Kidney glomerular epithelial cell (primary cell): ENCODE measurements at places on chromosomes 5 and 9.
A peak's percentile ranks its signal among the peaks of the same experiment; 100 is the strongest.

GRCh38 chr5:136492587-136492986 lies 127.2 kb upstream of the TRPC7 start:
- DNase-seq, result no peak

DNA sequence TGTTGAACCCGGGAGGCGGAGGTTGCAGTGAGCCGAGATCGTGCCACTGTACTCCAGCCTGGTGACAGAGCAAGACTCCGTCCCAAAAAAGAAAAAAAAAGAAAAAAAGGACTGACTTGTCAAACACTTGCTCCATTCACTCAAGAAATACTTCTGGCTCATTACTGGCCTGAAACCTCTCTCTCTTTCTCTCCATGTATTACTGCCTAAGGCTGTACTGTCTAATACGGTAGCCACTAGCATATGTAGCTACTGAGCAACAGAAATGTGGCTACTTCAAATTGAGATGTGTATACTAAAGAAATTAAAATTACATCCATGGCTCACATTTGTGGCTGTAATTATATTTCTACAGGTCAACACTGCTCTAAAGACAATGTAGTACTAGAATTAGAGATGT lies 39.2 kb downstream of the GLIS3 start:
- no peak for DNase-seq

- DNase-seq, result no peak
These were observed 752.9 kb upstream of the SEMA6A start for GRCh38 chr5:117327511-117327910.

DNA sequence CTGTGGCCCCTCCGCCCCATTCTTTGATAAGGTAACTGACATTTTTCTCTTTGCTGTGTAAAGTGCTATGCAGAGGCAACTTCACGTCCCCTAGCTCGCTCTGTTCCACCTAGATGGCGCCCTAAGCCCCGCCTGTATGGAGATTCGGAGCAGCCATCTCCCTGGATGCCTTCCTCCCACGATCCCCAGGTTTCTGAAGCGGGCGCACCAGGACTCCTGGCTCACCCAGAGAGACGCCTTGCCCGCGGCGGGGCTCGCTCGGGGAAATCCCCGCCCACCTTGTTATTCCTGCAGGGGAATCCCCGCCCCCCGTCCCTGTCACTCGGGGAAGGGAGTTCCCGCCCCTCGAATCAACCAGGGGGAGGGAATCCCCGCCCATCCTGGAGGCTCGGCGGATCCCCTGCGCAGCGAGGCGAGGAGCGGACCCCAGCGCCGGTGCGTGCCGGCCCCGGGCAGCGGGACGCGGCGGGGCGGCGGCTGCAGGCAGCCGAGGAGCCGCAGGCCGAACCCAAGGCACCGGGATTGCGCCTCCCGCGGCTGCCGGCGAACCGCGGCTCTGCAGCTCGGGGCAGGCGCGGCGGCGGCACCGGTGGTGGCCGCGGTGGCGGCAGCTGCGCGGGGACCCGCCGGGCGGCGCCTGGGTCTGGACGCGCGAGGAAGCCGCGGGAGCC lies at the start of gene PDZD2:
TSS of gene PDZD2 (plus strand) at position 384 of the 671 bp plus-strand sequence.
- DNase-seq, result peak; percentile 56

- no peak for DNase-seq
These were observed 150.2 kb downstream of the KIAA0825 start for GRCh38 chr5:94467954-94468930.

DNA sequence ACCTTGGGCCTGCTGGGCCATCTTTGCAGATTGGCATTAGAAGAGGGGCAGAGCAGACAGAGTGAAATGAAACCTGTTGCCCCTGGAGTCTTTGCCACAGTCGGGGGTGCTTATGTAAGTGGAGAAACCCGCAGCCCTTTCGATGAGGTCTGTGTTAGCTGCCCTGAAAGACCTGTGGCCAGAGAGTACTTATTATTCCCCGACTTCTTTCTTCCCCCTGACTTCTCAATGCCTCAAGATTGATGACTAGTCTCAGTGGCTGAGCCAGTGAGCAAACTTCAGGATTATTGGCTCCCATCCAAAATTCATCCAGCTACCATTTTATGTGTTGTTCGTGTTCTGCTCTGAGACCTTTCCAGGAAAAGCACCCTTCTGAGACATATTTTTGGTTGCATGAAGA lies 7.6 kb downstream of the NTRK2 start:
- no peak for DNase-seq

GRCh38 chr9:36053971-36054370 lies 17.3 kb downstream of the RECK start:
- peak; percentile 31 for DNase-seq

GRCh38 chr5:4984461-4984860 lies 155.7 kb upstream of the ADAMTS16 start:
- DNase-seq, result no peak

- DNase-seq, result no peak
These were observed 94.7 kb upstream of the IFNK start for GRCh38 chr9:27429436-27429835.

- no peak for DNase-seq
These were observed 30.7 kb upstream of the GRPEL2 start for GRCh38 chr5:149314571-149315111.

DNA sequence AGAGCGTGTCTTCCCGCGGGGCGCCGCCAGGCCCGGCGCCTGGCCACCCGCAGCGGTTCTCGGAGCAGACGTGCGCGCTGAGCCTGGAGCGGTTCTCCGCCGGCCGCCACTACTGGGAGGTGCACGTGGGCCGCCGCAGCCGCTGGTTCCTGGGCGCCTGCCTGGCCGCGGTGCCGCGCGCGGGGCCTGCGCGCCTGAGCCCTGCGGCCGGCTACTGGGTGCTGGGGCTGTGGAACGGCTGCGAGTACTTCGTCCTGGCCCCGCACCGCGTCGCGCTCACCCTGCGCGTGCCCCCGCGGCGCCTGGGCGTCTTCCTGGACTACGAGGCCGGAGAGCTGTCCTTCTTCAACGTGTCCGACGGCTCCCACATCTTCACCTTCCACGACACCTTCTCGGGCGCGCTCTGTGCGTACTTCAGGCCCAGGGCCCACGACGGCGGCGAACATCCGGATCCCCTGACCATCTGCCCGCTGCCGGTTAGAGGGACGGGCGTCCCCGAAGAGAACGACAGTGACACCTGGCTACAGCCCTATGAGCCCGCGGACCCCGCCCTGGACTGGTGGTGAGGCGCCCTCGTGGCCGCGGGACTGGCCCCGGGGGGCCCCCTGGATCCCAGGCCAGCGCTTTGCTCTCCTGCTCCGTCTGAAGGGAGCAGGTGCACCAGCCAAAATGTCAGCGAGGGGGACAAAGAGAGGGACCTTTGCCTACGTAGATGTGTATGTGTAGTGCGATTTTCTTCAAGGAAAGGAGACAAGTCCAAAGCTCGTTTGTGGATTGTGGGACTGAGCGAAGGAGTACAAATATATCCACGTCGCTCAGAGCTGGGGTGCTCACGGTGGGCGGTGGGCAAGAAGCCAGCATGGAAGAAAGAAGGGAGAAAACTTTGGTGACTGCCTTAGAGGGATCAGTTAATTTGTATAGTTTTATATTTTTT lies 19.5 kb downstream of the BTNL9 start:
- DNase-seq, result no peak

GRCh38 chr5:17228821-17229291 lies 11.4 kb downstream of the BASP1 start:
- no peak for DNase-seq

GRCh38 chr9:5825895-5826622 lies 6.9 kb downstream of the ERMP1 start:
- DNase-seq, result no peak

DNA sequence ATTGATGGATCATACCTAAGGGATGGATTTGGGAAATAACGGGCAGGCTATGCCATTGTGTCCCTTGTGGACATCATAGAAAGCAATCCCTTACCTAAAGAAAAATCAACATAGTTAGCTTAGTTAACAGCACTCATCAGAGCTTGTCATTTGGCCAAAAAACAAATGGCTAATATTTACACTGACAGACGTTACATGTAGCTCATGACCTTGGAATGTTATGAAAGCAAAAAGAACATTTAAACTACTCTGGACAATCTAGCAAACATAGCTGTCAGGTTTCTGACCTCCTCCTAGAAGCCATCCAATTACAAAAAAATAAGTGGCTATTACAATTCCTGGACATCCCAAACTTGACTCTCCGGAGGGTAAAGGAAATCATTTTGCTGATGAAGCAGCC lies 23.8 kb downstream of the TMEM232 start:
- no peak for DNase-seq

GRCh38 chr5:91091471-91092234 lies 291.5 kb downstream of the ARRDC3 start:
- no peak for DNase-seq

DNA sequence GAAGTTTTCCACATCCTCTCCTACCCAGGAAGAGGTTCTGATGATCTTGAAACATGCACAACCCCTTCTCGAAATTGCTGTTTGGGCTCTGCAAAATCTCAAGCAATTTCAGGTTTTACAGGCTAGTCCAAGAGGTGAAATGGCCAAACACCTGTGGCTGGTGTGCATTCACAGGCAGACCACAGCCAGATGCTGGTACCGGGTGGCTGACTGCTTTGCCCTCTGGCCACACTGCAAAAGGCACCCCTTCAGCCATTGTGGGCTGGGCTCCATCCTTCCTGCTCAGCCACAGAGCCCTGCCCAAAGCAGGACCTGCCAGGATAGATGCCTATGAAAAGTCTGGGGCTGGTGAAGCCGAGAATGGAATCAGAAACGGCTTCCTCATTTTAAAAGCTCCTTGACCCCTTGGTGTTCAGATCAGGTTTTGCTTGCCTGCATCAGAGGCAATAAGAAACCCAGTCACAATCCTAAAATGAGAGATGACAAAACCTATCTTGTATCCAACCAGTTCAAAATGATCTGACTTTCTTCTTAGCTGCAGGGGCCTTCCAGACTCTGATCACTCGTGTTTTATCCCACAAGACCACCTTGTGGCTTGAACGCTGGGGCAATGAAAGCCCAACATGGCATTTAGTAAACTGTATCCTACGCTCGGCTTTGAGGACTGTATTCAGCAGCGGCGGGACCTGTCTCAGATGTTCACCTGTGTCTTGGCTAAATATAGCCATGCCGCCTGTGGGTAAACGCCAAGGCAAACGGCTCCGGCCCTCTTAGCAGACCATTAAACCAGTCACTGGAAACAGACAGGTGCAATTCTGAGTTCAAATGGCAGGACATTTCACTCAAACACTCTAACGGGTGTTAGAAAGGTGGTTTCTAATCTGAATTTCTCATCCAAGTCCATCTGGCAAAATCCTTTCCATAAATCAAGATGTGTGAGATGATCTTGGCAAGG lies 49.6 kb downstream of the EPB41L4B start:
- no peak for DNase-seq

DNA sequence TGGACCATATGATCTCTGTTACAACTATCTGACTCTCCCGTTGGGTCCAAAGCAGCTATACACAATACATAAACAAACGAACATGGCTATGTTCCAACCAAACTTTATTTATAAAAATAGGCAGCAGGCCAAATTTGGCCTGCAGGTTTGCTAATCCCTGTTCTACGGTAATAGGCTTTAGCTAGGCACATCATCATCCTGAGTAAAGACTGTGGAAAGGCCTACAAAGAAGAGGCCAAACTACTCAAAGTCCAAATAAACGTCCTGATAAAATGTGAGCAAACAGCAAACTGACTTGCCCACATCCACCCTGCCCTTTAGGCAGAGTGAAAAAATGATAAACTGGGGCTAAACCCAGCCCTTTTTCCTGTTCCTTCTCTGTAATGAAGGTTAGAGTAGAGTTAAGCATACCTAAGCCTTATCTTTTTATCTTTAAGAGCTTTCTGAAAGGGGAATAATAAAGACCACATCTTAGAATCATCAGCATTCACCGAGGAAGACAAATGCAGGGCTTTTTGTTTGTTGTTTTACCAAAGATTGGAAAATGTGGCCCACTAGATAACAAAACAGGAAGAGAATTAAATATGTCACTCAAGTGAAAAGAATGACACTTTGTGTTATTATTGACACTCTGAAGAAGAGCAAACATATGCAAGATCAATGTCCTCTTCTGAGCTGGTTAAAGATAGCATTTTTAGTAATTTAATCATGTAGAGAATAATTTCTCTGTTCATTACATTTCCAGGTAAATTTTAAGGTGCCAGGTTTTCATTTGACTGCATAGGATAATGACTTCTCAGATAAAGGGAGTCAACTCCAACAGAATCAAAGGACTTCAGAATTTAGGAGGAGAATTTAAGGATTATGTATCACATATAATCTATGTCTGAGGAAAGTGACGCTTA lies 160.0 kb upstream of the GNA14 start:
- DNase-seq, result no peak

DNA sequence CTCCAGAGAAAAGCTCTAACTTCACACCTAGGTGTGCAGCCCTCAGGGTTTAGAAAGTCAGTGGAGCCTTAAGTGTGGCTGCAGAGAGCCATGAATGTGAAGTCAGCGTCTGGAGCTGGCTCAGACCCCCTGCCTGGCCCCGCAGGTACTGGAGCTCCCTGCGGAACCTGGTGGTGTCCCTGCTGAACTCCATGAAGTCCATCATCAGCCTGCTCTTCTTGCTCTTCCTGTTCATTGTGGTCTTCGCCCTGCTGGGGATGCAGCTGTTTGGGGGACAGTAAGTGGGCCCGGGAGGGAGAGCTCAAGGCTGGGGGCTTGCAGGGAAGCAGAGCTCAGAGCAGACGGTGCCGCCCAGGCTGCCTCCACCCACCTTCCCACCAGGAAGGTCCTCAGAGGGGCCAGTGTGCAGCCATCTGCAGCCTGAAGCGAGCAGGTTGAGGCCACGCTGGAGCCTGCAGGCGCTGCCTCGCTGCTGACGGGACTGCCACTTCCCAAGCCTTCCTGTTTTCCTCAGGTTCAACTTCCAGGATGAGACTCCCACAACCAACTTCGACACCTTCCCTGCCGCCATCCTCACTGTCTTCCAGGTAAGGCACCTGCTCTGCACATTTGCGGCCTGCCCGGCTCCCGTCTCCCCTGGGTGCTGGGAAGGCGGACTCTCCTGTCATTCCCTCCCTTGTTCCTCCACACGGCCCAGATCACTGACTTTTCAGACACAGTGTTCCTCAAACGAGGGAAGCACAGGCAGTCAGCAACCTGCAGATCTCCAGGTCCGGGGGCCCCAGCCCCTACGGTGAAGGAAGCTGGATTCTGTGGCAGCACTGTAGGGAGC lies 108.9 kb downstream of the CACNA1B start:
- DNase-seq, result no peak

DNA sequence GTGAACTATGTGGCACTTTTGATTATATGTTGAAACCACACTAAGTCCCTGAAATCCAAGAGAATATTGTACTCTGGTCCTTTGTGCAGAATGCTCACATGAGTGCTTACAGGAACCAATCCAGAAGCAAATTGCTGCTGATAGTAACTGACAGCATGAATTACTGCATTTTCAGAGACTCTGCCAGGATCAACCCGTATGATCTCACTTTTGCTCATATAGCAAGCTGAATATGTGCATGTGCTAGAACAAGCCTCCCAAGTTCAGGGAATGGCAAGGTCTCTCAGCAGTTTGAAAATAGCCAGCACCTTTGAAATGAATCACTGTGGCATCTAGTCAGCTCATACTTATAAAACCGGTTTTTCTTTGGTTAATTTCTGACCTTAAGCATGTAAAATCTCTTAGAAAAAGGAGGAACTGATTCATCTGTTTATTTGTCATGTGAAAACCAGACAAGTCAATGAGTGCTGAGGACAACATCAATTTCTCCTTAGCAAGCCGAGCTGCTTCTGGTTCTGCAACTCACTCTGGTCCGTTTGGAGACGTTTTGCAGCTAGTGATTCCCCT lies 215.7 kb upstream of the ELL2 start:
- DNase-seq, result no peak

- peak; percentile 92 for DNase-seq
These were observed 62.3 kb downstream of the CXXC5 start for GRCh38 chr5:139710319-139711066.
